HT1080 (cell line): ENCODE measurements at places on chromosomes 2 and 18.

GRCh38 chr2:16261071-16261470, 320.7 kb downstream of the MYCN start:
- no peak for DNase-seq

GRCh38 chr2:42566025-42566424, 2.4 kb upstream of the MTA3 start:
- DNase-seq, result no peak

- DNase-seq, result no peak
Observed at GRCh38 chr2:173278794-173279526, 75.7 kb upstream of the CDCA7 start.

DNA sequence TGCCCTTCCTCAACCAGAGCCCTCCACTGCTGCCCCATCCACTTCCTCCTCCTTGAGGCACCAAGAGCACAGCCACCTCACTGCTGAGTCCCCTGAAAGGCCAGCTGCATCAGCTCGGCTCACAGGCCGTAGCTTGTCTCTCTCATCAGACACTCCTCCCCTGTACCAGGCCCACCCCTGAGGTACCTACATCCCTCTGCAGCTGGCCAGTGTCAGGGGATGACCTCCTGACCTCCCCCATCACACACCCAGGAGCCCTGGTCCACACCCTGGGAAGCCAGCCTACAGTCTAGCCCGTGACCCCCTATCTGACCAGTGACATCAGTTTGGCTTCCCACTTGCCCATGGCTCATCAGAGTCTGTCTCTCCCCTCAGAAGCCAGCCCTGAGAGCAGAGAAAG, 205.6 kb downstream of the TNS1 start:
- no peak for DNase-seq
